ENCODE measurements at places on chromosomes 3 and 15. TPM values are rescaled to one million over a fixed set of nuclear protein-coding genes. Genes with fewer than 3 reads are reported as not detected.

Gene SCAMP5
- 10.7 TPM for total RNA-seq

Gene CCDC9B
- 85.6 TPM for total RNA-seq

DNA sequence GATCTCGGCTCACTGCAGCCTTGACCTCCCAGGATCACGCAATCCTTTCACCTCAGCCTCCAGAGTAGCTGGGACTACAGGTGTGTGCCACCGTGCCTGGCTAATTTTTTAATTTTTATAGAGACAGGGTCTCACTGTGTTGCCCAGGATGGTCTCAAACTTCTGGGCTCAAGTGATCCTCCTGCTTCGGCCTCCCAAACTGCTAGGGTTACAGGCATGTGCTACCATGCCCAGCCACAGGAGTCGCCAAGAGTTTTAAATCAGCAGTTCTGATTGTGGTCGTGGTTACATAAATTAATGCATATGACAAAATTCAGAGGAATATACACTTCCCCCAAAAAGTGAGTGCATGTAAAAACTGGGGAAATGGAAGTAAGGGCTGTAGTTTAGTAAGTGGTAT is 32.9 kb downstream of the MEGF11 start:
- no peaks in the 10 kb centered on the region for H3K4me1 ChIP-seq
- H3K27ac ChIP-seq = no peak overlapping the region
- H3K4me3 ChIP-seq = no peak overlapping the region
- H3K27me3 ChIP-seq = peaks cover 47% of the 10 kb centered on the region

DNA sequence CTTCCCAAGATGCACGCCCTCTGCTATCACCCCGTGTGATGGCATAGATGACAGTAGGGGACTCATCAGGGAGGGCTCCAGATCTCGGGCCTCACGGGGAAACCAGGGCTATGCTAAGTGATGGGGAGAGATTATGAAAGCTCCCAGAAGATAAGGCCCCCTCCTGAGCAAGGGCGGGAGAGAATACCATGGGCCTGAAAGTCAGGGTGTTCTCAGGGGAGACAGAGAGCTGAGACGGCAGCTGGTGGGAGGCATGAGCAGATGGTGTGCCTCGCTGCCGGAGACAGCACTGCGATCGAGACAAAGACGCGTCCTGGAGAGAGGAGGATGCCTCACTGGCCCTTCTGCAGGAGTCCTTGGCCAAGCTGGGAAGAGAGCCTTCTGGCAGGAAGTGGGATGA is 106.5 kb upstream of the ADPGK start:
- no peaks in the 10 kb centered on the region for H3K4me1 ChIP-seq
- no peak for DNase-seq
- peaks cover 93% of the 10 kb centered on the region for H3K27me3 ChIP-seq
- H3K4me3 ChIP-seq = no peak overlapping the region

GRCh38 chr3:117272274-117272673 is 562.7 kb downstream of the TUSC7 start:
- H3K27ac ChIP-seq = no peak overlapping the region
- H3K4me1 ChIP-seq = peaks cover 3% of the 10 kb centered on the region
- no peaks in the 10 kb centered on the region for H3K36me3 ChIP-seq

- H3K27me3 ChIP-seq = no peaks in the 10 kb centered on the region
- H3K4me1 ChIP-seq = no peaks in the 10 kb centered on the region
- no peaks in the 10 kb centered on the region for H3K36me3 ChIP-seq
- no peak overlapping the region for H3K27ac ChIP-seq
- no peak overlapping the region for H3K4me3 ChIP-seq
Measured at GRCh38 chr3:149114458-149114857, 15.0 kb upstream of the HPS3 start.

GRCh38 chr3:28139288-28139687 is 102.1 kb upstream of the CMC1 start:
- H3K36me3 ChIP-seq = no peaks in the 10 kb centered on the region
- H3K4me1 ChIP-seq = no peaks in the 10 kb centered on the region
- no peak overlapping the region for H3K4me3 ChIP-seq
- H3K27me3 ChIP-seq = no peaks in the 10 kb centered on the region
- no peak overlapping the region for H3K27ac ChIP-seq
